ENCODE measurements at places on chromosomes 5 and 9.

DNA sequence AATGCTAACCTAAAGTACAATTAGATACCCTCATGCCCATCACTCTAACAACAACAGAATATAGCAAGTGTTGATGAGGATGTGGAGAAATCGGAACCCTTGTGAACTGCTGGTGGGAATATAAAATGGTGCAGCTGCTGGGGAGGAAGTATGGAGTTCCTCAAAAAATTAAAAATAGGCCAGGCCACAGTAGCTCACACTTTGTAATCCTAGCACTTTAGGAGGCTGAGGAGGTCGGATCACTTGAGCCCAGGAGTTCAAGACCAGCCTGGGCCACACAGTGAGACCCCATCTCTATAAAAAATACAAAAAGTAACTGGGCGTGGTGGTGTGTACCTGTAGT, 18.0 kb upstream of the MRNIP start:
- no peak for DNase-seq

DNA sequence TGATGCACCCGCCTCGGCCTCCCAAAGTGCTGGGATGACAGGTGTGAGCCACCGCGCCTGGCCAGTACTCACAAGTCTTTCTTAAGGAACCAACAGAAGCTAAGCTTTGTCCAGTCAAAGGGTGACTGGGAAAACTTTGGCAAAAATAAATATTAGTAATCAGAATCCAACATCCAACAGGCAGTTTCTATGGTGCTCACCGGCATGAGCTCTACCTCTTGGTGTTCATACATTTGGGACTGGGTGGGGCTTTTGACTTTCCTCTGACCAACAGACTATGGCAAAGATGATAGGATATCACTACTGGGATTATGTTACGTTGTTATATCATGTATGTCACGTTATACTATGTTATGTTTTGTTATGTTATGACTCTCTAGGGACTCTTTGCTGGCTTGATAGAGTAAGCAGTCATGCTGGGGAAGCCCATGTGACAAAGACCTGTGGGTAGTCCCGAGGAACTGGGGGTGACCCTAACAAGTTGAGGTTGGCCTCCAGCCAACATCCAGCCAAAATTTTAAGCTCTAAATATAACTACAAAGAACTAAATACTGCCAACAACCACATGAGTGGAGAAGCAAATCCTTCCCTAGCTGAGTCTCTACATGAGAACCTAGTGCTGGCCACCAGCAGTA, 6.0 kb downstream of the RASGEF1C start:
- no peak for DNase-seq

DNA sequence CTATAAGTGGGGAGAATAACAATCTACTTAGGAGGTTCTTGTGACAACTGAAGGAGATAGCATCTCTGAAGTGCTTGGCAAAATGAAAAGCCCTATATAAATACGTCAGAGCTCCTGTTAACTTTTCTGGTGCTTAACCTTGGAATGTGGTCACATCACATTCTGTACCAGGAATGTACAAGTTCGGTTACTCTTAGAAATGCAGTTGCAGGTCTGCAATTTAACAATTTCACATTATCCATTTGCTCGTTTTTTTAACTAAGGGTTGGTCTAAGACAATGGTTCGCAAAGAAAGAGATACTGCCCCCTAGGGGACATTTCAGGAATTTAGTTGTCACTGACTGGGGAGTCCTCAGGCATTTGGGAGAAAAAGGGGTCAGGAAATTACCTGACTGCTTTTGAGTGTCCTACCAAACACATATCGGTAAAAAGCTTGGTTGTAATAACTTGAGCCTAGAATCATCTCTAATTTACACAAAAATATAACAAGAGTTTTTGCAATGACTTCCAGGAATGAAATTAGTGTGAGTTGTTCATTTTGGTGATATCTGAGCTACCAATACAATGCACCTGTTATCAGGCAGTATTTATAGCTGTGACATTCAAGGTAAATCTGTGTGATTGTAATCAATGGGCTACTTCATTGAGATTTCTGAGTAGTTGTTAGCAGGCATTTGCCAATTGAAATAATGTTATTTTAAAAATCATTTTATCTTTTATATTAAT, 5.4 kb upstream of the HBEGF start:
- peak; percentile 74 for DNase-seq

GRCh38 chr9:101408374-101409078, 9.9 kb downstream of the ZNF189 start:
- no peak for DNase-seq

GRCh38 chr9:129446828-129447550, 173.9 kb downstream of the C9orf50 start:
- peak; percentile 74 for DNase-seq

DNA sequence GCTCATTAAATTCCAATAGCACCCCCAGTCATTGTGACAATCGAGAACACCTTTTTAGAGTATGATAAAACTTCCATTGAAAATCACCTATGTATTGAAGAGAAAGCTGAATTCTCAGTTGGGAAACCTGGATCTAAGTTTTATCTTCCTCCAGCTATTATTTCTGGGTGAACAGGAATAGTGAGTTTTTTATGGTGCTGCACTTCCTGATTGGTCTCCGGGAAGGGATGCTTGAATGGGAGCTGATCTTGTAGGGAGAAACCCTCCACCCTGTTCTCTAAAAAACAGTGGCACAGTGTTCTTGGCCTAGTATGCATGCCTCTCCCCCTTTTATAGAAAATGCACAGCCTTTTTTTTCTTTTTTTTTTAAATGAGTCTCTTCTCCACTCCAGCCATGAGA, 112.2 kb downstream of the ACTBL2 start:
- DNase-seq, result no peak

DNA sequence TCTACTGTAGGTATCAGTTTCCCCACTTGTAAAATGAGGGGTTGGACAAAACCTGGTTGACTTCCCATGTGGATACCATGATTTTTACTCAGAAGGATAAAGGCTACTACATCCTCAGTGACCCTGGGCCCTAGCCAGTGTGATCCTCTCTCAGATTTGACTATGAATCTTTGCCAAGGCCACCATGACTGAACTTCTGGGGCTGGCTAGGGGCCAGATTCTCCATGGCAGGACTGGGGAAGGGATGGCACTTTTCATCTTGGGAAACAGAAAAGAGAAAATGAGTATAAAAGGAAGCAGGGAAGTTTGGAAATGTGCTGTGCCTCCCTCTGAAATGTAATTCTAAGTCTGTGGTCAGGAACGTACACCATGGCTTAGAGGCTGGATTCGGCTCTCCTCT, 1.4 kb upstream of the FSTL4 start:
- no peak for DNase-seq

DNA sequence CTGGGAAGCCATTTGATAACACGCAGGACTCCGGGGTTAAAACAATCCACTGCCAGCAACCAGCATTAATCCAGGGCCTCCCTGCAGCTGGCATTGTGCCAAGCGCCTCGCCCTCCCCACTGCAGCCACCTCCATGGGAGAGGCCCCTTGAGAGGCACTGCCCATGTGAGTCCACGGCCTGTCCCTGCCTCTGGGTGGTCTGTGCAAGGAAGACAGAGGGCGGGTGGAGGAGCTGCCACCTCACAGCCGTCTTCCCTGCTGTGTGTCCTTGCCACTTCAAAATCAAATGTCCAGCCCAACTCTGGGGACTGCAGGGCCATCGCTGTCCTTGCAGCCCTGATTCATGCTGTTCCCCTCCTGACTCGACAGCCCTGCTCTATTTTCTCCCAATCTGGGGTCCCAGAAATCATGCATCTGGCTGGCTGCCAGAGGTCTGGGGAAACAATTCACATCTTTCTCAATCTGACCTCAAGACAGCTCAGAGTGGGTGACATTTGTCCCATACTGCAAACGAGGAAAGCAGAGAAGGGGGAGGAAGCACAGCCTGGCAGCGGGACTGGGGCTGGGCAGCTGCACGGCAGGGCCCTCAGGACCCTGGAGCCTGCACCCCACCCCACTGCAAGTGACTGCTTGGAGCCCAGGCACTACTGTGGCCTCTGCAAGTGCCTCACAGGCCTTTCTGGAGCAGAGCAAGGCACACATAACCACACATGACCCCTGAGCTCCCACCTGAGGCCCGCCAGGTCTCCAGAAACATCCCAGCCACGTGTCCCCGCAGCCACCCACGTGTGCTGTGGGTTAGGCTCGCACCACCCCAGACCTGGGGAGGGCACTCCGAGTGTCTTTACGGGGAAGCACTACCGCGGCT, 15.7 kb downstream of the BRD3OS start:
- DNase-seq, result no peak

- no peak for DNase-seq
Observed at GRCh38 chr9:8850914-8851313, 1051.3 kb upstream of the DMAC1 start.

GRCh38 chr5:39526914-39527477, 102.2 kb upstream of the DAB2 start:
- peak; percentile 35 for DNase-seq

- DNase-seq, result no peak
Observed at GRCh38 chr9:78215706-78216105, 20.2 kb upstream of the CEP78 start.

- no peak for DNase-seq
Observed at GRCh38 chr5:171575386-171575785, 155.9 kb downstream of the FGF18 start.
